Activated naive CD8-positive, alpha-beta T cell treated with anti-CD3 and anti-CD28 coated beads, Interleukin-2, amount 50 U/mL, for 24 hours (primary cell): ENCODE measurements at places on chromosomes 3 and 15.

GRCh38 chr3:172915911-172916514, 165.5 kb downstream of the ECT2 start:
- H3K4me1 ChIP-seq, result no peaks in the 10 kb centered on the region
- no peaks in the 10 kb centered on the region for H3K27me3 ChIP-seq
- no peak overlapping the region for H3K27ac ChIP-seq
- no peak overlapping the region for H3K4me3 ChIP-seq

DNA sequence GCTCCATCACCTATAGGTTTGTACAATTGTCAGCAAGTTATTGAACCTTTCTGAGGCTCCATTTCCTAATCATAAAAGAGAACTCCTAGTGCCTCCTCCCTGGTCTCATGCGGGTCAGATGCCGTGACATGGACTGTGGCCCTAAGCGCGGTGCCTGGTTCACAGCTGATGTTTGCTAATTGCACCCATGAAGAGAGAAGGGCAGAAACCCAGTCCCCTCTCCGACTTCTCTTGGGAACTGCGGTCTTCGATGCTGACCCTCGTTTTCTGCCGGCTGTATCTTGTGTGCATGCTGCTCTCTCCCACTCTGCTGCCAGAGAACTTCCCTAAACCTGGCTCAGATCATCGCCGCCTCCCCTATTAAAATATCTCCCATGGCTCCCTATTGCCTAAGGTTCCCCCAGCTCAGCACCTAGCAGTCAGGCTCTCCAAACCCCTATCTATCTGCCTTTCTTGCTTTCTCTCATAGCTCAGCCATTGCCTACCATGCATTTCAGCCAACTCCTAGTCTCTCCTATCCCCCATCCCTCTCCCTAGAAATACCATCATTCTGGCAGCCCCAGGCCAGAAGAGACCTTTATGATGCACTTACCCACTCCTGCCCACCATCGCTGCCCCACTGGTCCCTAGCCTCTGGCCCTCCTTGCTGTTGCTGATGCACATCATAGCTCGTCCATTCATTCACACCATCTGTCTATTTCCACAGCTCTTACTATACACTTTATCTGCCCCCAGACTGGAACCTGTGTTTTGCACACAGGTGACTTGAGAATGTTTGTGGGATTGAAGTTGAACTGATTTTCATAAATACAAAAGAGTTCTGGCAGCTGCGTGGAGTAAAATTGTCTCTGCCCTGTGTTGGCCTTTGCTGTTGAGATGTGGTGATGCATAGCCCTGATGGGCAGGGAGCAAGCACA, 6.6 kb downstream of the ISG20 start:
- no peak overlapping the region for H3K4me3 ChIP-seq
- H3K36me3 ChIP-seq, result peaks cover 40% of the 10 kb centered on the region
- no peaks in the 10 kb centered on the region for H3K27me3 ChIP-seq
- peak overlapping the region; percentile 2 for H3K27ac ChIP-seq
- peaks cover 78% of the 10 kb centered on the region for H3K4me1 ChIP-seq

DNA sequence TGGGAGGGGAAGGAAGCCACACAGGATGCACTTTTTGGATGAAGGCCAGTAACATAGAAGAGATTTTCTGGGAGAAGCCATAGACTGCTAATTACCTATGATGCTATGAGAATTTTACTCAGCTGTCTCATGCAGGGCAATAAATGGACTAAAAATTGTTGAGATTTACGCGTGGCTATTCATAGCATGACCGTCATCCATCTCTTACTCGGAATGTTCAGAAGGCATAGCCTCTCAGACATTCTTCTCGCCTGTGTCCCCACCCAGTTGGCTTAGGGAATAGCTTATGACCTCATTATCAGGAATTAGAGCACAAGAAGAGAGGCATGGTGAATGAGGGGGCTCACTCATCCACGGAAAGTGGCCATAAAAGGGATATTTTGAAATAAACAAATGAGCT, 107.9 kb upstream of the ATP10A start:
- DNase-seq, result no peak
- no peaks in the 10 kb centered on the region for H3K4me1 ChIP-seq
- no peak overlapping the region for H3K27ac ChIP-seq

DNA sequence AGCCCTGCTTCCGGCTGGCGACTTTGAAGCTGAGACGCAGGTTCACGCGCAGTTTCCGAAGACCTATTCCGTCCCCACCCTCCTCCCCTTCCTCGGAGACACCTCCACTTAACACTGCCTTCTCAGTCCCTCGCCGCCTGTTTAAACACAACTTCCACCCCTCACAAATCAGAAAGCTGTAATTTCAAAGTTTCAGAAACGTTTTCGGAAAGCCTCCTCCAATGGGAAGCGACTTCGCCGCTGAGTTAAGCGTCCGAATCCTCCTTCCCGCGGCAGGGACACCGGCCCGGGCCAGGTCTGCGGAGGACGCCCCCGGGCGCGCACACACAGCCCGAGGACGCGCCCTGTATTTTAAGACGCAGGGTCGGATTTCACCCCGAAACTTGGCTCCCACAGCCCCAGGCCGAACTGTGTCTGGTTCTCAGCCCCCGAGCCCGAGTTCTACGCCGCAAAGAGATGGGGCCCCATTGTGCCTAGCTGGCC, 559 bp upstream of the LRRN1 start:
- peak; percentile 33 for DNase-seq
